ENCODE measurements at places on chromosomes 4 and X. TPM values are rescaled to one million over a fixed set of nuclear protein-coding genes. Genes with fewer than 3 reads are reported as not detected.

Gene BEND2
- not detected for total RNA-seq

- no peak for DNase-seq
These were observed 38.5 kb downstream of the TMEM156 start for GRCh38 chr4:38993683-38994082.

DNA sequence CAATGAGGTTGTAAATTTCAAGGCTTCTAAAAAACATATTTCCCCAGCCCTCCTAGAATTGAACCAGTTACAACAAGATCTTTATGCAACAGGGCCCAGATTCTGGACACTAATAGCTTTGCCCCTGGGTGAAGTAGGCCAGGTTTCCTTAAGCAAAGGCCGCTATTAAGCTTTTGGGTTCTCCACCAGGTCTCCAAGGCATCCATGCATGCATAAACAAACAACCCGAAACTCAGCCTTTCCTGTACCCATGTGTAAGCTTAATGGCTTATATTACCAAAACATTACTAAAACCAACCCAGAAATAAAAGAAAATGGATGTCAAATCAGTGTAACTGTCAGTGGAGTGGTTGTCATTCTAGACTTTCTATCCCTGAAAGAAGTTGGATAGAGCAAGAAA lies 137.1 kb downstream of the ARHGAP6 start:
- no peak for DNase-seq

Gene ING2
- total RNA-seq: 2.6 TPM

GRCh38 chrX:140821280-140821679 lies 111.7 kb downstream of the LINC00632 start:
- DNase-seq: no peak

GRCh38 chr4:141548791-141549190 lies 87.6 kb upstream of the IL15 start:
- no peak for DNase-seq

Gene LIMCH1
- 25.4 TPM for total RNA-seq

Gene PCDH11X
- not detected for total RNA-seq

DNA sequence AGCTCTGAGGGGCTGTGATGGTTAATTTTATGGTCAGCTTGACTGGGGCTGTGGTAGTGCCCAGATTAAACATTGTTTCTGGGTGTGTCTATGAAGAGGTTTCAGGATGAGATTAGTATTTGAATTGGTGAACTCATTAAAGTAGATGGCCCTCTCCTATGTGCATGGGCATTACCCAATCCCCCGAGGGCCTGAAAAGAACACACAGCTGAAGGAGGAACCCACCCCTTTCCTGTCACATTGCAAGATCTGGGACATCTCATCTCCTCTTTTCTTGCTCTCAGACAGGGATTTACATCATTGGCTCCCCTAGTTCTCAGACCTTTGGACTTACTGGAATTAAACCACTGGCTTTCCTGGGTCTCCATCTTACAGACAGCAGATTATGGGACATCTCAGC lies 29.4 kb upstream of the NDP start:
- no peak for DNase-seq

DNA sequence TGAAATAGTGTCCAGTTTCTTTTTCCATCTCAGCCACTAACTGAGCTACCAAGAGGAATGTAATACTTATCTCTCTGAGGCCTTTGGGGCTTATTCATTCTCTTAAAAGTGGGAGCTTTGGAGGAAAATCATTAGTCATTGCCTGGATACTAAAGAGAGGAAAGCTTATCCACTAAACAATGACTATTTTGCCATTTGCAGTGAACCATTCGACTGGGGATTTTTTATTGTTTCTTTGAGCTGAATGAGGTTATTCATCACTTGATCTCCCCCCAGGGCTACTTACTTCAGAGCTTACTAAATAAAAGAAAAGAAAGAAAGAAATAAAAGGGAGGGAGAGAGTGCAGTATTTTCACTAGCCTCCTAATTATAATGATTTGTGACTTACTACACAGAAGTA lies 1329.5 kb upstream of the TENM3 start:
- DNase-seq: no peak

DNA sequence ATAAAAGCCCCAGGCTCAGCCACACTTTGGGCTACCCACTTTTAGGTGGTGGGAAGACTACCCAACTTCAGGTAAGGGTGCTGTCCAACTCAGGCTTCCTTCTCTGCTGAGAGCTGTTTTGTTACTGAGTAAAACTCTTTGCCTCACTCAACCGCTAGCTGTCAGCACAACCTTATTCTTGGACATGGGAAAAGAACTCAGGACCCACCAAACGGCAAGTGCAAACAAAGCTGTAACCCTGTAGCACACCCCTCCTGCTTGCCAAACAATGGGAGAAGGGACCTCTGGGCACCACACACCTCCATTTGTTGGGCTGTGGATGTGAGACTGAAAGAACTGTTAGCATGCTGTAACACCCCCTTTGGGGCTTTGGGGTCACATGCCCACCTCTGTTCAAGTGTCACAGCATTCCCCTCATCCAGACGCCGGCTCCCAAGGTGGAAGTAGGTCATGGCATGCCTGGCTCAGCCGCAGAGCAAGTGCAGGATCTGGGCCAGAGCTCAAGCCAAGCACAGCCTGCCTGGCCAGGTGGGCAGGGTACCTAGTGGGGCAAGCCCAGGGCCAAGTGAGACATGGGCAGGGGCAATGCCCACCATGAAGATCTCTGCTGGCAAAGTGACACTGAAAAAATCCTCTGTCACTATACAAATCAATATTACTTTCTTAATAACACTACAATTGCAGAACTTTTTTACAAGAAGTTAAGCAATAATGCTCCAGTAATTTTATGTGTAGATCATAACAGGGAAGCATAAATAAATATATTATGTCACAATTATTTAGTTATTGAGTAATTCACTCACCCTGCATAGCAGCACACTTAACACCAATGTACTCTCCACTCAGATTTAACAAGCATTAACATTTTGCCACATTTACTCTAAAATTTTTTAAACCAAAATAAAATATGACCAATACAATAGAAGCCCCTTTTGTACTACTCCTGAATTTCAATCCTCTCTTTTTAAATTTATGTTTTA lies 107.2 kb downstream of the TBCK start:
- DNase-seq: no peak

Gene SMC1A
- total RNA-seq: 15.0 TPM

- DNase-seq: no peak
These were observed 24.2 kb downstream of the SUV39H1 start for GRCh38 chrX:48720577-48721250.

DNA sequence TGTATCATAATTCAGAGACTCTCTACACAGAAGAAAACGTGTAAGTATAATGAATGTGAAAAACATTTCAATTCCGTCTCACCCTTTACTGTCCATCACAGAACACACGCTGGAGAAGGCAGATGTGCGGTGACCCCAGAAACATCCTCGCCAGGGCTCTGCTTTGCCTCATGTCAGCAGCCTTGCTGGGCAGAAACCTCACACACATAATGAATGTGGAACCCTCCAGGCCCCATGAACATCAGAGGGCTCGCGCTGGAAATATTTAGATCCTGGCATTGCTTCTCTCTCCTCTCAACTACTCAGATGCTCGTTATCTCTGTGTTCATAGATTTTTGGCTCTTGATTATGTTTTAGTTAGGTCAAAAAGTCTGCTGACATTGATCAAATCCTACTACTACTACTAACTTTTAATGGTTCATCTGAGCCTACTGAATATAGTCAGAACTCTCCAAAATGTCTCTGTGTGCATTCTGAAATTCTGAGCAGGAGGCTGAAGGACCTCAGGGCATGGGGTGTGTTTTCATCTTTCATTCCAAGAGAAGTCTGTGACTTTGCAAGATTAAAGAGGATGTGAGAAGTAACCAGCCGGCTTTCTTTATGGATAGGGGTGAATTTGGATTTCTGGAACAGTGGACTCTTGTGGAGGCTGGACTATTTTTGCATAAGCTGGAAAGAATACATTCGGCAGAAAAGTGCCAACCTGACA lies 27.0 kb downstream of the SMIM43 start:
- no peak for DNase-seq

DNA sequence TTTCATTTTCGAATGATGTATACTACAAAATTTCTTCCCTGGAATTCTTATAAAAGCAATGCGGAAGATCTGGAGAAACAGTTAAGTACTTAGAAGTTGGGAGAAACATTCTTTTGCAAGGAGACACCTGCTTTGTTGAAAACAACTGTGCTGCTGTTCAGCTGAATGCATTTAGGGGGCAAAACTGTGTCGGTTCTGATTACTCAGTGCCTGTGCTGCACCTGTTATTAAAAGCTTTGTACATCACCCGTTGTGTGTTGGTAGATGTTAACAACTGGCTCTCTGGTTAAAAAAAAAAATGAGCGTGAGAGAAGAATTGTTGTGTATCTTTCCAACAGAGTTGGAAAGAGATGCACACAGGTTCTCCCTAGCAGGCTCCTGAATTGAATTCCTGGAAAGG lies 184.1 kb upstream of the HHIP start:
- DNase-seq: no peak

DNA sequence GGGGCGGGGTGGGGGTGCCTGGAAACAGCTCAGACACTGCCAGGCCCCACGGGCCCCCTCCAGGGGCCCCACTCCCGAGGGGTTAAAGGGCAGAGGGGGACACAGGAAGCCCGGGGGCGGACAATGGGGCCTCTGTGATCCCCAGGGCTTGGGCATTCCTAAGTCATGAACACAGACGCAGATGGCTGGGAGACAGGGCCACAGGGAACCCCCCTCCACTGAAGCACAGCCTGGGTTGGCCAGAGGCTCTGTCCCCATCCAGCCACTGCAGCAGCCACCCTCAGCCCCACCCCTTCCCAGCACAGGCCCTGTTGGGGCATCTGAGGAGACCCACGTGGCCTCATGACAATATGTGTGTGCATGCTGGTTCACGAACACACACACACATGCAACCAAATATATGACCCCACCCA lies 3.9 kb downstream of the L1CAM start:
- DNase-seq: no peak

DNA sequence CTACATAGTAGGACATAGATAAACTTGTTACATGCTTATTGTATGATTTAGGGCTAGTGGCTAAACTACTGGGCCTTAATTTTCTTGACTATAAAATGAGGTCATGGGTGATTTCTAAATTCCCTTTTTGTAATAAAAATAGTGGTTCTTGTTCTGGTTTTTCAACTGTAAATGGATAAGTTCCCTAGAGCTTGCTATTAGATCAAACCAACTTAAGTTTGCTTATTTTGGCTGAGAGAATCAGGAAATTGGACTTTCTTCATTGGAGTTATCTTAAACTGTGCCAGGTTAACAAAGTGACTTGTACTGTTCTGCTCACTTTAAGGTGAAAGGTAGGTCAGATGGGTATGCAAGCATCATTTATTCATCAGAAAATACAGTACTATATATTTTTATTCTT lies 78.3 kb downstream of the PDLIM5 start:
- no peak for DNase-seq

Gene TIGD4
- total RNA-seq: 0.13 TPM

- DNase-seq: no peak
These were observed 113.2 kb upstream of the LSM6 start for GRCh38 chr4:146062340-146062739.

- DNase-seq: no peak
These were observed 13.5 kb downstream of the STIM2 start for GRCh38 chr4:26874110-26874509.

DNA sequence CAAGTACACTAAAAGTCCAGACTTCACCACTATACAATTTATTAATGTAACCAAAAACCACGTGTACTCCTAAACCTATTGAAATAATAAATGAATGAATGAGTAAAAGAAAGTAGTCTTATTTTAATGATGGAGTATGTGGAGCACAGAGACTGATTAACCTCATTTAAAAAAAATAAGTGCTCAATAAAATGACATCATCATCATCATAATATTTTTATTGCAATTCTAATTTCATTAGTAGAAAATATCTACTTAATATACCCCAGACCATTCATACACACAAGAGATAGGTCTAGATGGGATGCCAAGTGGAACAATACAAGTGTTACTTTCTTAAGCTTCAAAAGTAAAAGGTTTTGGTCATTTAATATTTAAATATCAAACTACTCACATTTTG lies 133.1 kb downstream of the ASB9 start:
- no peak for DNase-seq

DNA sequence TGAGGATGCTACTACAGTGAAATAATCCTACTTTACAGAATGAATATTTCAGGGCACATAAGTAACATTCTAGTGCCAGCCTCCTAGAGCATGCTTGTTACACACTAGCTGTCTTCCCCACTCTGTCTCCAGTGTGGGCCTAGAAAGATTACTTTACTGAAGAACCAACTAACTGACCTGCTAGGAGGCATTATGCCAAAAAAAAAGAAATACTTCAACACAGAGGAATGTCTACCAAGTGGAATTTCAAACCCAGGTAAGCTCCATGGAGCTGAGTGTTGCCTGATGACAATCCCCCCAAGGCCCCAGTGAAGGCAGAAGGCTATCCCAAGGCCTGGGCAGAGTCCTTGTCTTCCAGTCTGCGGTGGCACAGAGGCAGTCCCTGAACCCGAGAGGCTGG lies 40.9 kb upstream of the STS start:
- DNase-seq: no peak

- no peak for DNase-seq
These were observed 45.7 kb upstream of the HPF1 start for GRCh38 chr4:169803413-169803812.

DNA sequence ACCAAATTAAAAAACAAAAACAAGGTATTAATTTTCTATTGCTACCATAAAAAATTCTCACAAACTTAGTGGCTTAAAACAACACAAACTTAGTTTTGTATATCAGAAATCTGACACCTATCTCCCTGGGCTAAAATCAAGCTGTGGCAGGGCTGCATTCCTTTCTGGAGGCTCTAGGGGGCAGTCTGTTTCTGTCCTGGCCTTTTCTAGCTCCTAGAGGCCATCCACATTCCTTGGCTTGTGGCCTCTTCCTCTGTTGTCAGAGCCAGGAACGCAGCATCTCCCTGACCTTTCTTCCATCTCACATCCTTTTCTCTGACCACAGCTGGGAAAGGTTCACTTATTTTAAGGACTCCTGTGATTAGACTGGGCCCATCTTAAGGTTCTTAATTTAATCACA lies 38.9 kb upstream of the TLR2 start:
- DNase-seq: no peak

DNA sequence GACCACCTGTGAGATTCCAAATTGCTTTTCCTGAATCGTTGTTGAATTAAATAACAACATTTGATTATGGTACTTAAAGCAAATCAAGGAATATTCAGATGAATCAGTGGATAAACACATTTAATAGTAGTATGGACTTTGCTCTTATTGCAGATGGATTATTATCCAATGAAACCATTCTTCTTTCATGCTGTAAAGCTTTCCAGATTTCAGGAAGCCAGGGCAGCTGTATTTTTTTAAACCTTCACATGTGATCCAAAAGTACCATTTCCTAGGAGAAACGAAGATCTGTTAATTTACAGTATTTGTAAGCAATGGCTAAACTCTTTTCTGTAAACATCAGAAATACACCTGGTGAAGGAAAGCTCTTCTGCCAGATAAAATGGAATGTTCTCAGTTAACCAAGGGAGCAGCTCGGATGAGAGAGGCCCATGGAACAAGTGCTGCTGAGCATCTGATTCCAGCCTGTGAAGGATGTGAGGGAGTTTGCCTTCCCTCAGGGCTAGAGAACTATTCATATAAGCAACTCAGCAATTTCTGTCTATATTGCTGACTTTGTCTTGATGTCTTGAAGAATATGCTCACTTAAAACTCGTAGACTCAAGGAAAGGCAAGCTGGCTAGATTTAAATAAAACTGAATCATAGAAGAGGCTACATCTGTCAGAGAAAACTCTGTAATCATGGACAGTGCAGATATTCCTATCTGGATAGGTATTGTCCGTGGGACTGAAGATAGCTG lies 94.4 kb upstream of the LIMCH1 start:
- no peak for DNase-seq

Data from dermis microvascular lymphatic vessel endothelial cell (primary cell).